K562 (cell line): ENCODE measurements at places on chromosomes 2 and 18.

DNA sequence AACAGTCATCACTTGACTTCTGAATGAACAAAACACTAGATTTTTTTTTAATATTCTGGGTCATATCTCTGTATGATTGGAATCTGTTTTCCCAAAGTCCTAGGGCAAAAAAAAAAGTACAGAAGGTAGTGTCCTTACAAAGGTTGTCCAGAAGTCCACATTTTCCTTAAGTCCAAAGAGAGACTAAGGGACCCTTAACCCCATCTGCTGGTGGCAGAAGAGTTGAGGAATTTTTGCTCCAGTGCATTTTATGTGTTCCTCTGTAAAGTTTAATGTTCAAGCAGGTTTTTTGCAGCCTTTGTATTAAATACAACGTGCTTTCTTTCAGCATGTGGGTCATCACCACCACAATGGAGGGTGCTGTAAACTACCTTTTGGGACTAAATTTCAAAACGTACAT lies 215.9 kb downstream of the SP3 start:
- no peak for DNase-seq

- peak; percentile 78 for DNase-seq
Measured at GRCh38 chr2:47534179-47534919, 131.4 kb downstream of the MSH2 start.

DNA sequence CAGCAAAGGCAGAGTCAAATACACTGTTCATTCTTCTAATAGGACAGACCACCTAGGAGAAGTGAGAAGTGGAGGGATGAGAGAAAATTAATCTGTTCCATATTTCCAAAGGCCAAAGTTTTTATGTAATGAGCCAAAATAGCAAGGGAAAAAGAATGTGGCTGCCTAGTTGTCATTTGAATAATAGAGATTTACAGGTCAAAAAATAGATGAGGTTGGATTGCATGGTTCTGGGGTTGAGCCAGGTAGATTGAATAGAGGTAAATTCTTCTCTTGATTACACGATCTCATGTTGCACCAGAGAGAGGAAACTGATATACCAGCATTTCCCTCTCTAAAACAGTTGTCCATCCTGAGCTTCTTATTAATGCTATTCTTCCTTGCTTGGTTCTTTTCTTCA lies 325.8 kb downstream of the CCDC178 start:
- DNase-seq = no peak

DNA sequence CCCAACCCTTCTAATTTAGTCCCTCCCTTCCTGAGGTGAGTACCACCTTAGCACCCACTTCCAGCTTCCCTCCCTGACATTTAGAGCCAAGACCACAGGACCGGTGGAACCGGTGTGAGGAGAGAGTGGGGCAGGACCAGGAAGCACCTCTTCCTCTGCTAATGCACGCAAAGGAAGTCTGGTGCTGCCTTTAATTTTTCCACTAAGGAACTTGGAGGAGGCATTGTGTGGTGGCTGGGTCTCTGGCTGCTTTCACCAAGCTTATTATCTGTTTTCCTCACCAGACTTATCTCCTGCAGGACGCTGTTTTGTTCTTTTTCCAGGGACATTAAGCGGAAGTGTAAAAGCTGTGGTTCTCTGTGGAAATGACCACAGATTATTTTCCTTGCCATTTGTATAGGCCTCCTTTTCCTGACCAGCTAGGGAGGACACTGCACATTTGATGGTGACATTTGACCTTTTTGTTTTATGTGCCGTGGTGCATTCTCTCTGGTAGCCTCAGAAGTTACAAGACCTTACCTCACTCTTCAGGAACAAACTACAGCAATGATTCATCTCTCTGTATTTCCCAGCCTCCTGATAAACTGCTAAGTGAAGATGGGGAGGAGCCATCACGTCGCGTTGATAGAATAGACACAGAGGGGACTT lies 39.8 kb upstream of the SPTBN1 start:
- no peak for DNase-seq

DNA sequence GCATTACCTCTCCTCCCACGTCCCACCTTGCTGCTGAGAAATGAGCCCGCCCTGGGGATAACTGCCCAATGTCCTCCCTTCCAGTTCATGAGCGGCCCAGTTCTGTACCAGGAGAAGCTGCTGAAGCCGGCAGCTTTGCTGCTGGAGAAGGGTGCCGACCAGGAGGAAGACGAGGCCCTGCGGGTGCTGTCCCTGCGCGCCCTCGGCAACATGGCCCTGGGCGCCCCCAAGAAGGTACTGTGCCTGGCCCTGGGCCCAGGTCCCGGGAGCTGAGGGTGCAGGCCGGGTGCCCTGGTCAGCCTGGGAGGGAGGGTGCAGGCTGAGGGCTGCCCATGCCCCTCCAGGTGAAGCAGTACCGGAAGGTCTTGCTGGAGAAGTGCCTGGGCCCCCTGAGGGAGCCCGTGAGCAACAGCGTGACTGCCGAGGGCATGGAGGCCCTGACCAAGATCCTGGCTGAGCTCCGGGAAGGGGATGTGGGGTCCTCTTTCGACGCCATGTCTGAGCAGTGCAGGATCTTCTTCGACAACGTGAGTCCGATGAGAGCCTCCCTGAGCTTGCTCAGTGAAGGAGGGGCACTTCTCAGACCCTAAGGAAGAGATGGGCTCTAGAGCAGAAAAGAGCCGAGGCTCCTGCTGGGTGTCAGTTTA lies 25.7 kb downstream of the HJURP start:
- DNase-seq = no peak
